ENCODE measurements at places on chromosomes 6 and 20.

DNA sequence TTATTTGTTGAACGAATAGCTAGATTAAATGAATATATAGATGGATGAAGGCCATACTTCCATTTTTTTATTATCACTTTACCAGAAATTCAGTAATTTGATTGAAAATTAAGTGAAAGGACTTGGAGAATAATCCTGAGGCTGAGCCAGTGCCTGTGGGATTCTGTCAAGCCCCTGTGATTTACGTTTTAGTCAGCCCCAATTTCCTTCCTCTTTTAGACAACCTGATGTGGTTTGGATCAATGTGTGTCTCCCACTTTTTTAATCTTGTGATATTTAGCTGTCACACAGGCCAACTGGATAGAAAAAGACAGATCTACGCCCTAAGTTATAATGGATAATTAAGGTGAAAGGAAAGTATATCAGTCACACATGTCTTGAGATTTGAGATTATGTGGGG is 188.8 kb downstream of the EDN1 start:
- DNase-seq: no peak

DNA sequence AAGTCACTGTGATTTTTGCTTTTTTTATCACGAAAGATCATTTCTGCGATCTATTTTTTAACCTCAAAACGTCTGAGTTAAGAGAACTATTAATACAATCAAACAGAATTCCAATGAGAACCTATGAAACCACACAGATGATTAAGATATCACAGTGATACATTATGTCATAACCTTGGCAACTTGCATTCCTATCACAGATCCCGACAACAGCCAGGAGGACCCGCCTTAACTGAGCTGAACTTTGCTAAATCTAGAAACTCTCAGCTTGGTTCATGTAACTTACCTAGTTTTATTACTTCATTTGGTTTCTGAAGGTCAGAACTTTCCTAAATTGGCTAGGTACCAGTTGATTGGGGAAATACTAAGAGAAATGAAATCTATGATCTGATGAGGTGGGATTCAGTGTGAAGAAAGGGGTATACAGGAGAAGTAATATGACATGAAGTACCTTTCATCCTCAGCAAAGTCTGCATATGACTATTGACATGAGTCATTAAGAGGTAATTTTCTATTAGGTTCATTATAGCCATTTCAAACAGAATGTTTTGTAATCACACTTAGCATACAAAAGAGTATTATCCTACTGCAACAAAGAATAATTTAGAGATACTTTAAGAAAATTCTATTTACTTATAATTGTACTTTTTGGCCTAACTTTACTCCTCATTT is 11.2 kb downstream of the LYRM4 start:
- DNase-seq: no peak

DNA sequence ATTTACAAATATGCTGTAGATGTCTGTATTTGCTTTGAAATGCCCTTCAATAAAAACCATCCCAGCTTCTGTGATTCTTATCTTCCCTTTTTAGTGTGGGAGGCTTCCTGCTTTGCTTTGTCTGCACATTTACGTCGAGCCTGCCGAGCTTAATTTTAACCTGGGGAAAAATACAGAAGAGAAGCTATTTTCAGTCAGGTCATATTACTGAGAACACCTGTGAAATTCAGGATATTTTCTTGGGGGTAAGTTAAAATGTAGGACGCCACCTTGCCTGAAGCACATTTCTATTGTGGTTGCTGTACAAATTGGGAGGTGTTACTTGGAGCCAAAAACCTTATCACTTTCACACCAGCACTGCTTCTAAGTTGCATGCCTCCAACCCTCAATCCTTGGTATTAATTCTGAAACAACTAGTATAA is 43.6 kb upstream of the FUCA2 start:
- no peak for DNase-seq

- DNase-seq: peak; percentile 14
Measured at GRCh38 chr6:54910431-54910884, 63.9 kb downstream of the FAM83B start.

- no peak for DNase-seq
Measured at GRCh38 chr20:12969071-12969669, 39.6 kb upstream of the SPTLC3 start.

Data from Ammon's horn (tissue), 1 donor.